ENCODE measurements at places on chromosomes 5 and 9.

DNA sequence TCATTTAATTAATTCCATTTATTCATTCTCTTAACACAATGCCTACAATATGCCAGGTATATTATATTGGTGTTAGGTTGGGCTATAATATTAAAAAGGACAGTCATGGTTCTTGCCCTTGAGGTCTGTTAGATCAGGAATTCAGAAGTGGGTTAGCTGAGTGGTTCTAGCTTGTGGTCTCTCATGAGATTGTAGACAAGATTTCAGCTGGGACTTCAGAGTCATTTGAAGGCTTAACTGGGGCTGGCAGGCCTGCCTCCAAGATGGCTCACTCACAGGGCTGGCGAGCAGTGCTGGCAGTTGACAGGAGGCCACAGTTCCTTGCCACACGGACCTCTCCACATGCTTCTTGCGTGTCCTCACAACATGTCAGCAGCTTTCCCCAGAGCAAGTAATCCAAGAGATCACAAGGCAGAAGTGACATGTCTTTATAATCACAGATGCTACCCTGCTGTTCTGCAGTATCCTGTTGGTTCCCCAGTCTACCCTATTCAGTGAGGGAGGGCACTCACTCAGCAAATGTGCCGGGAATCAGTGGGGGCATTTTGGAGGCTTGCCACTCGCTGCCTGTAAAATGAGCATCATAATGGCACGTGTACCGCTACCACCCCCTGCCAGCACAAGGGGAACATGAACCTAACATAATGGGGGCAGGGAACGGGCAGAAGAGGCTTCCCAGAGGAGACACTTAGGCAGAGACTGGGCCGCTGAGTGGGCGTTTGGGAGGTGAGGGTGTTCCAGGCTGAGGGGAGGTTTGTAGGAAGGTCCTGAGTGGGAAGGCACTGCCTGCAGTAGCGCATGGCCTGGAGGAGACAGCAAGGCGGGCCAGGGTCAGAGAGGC, 70.0 kb downstream of the EXOSC2 start:
- DNase-seq, result no peak

- no peak for DNase-seq
Measured at GRCh38 chr9:137429974-137430722, 7.0 kb downstream of the NOXA1 start.

DNA sequence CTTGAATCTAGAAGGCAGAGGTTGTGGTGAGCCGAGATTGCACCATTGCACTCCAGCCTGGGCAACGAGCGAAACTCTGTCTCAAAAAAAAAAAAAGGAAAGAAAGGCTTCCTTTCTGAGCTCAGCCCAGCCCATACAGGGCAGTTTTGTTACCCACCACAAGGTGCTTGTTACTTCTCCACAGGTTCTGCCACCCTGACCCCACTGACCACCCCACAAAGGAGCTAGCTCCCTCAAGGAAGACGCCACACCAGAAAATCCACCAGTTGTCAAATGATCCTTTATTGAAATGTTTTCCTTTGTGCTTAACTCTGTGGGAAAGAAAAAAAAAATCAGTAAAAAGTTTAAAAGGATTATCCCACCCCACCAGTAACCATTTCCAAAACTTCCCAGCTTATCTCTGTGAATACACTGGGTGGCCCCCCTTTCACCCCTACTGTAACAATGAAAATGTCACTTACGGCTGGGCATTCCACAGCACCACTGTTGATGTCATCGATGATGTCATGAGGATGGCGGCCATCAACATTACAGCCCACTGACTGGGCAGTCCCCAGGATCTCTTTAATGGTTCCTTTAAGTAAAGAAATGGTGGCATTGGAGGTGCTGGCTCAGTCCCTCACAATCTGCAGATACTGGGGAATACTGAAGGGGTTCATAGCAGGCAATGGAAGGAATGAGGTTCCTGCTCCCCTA, 3.6 kb downstream of the RPL12 start:
- no peak for DNase-seq

GRCh38 chr9:109088221-109088620, 31.5 kb downstream of the TMEM245 start:
- DNase-seq, result no peak

DNA sequence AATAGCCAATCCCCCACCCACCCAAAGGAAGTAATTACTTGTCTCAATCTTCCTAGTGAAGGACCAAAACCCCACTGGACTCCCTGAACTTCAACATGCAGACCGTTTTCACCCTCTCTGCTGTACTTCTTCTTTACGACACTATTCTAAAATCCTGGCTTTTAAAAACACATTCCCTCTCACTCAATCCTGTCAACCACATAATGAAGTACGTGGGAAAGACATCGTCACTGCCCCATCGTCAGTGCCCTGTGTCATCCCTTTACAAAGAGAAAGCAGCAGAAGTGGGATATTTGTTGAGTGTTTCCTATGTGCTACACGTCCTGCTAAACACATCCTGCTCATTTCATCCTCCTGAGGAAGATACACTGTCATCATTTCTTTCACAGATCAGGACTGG, 54.2 kb downstream of the MAPKAP1 start:
- DNase-seq, result no peak

DNA sequence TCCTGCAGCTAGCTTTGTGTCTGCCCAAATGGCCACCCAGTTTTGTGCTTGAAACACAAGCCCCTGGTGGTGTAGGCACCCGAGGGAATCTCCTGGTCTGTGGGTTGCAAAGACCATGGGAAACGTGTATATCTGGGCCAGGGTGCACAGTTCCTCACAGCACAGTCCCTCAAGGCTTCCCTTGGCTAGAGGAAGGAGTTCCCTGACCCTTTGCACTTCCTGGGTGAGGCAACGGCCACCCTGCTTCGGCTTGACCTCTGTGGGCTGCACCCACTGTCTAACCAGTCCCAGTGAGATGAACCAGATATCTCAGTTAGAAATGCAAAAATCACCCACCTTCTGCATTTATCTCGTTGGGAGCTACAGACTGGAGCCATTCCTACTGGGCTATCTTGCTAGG, 865.0 kb upstream of the ACO1 start:
- DNase-seq, result no peak

GRCh38 chr5:6905883-6906282, 192.7 kb downstream of the TENT4A start:
- no peak for DNase-seq

GRCh38 chr9:128175102-128175563, 15.1 kb downstream of the BBLN start:
- no peak for DNase-seq

DNA sequence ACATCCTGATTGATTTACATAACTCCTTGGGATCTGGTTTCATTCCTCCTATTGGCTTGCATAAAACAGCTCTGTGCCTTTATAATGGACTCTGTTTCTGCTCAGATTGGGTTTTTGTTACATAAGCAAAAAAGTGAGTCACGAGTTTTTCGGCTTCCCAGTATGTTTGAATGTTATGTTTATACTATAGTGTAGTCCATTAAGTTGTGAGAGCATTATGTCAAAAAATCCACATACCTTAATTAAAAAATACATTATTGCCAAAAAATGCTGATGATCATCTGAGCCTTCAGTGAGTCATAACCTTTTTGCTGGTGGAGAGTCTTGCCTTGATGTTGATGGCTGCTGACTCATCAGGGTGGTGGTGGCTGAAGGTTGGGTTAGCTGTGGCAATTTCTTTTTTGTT, 144.6 kb downstream of the CCDC171 start:
- no peak for DNase-seq

DNA sequence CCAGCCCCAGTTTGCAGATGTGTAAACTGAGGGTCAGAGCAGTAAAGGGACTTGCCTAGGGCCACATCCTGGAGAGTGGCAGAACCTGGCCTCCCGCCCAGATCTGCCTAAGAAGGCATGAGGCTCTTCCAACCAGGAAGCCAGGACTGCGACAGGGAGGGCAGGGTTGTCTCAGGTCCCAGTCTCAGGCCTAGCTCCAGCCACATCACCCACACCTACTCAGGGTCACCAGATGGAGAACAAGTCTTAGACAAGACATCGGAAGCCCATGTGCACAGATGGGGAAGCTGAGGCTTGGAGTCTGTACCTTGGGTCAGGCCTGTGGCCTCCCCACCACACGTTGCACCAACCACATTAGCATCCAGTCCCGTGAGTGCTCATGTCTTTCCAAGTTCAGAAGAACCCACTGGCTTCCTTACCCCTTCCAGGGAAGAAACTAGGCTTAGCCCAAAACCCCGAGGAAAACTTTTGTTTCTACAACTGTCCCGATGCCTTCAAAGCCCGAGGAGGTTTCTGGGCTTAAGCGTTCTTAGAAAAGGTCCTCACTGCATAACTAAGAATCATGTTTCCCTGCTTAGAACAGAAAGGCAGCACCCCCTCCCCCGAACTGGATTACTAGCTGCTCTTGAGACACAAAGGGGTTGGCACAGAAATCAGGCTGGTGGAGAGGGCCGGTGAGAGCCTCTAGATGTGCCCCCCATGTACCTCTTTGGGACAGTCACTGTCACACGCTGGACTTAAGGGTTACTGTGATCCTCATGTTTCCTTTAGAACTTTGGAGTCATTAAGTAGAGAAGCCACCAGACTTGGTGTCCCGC, 2.2 kb downstream of the FAM78A start:
- no peak for DNase-seq

DNA sequence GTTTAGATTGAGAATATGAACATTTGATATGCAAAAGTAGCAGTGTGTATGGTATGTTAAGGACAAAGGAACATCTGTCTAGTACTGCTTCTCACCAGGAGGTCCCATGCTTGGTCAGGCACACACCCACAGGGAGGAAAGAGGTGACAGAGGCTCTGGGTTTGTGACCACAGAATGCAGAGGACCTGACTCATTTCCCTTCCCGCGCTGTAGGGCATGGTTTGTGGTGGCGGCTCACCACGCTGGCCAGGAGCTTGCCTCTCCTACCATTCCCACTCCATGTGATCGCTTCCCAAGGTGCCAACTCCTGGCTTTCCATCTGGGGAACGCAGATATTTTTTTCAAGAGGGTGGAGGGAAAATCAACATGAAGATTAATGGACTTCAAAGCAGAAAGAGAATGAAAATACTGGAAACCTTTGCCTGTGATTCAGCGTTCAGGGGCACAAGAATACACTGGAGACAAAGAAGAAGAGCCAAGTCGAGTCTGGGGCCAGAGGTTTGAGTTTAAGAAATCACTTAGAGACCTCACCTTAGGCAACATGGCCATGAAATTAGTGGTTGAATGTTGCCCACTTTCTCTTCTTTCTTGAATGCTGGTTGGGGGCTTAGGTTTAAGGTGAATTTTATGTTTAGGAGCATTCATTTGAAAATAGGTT, 477.8 kb downstream of the CCDC171 start:
- DNase-seq, result no peak

DNA sequence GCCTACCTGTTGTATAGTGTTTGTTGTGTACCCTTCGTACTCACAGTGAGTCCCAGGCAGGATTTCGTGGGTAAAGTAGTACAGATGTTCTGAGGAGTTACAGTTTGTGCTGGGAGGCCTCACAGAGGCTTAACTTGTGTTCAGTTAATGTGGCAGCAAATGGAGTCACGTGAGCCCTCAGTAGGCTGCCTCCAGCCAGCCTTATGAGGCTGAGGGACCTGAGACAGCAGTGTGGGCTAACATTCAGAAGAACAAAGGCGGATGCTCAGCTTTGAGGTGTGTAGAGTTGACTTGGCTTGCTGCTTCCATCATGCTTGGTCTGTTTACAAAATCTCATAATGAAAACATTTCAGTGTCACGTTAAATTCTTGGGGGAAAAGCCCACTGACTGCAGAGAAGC, 118.1 kb downstream of the TRIO start:
- DNase-seq, result no peak

DNA sequence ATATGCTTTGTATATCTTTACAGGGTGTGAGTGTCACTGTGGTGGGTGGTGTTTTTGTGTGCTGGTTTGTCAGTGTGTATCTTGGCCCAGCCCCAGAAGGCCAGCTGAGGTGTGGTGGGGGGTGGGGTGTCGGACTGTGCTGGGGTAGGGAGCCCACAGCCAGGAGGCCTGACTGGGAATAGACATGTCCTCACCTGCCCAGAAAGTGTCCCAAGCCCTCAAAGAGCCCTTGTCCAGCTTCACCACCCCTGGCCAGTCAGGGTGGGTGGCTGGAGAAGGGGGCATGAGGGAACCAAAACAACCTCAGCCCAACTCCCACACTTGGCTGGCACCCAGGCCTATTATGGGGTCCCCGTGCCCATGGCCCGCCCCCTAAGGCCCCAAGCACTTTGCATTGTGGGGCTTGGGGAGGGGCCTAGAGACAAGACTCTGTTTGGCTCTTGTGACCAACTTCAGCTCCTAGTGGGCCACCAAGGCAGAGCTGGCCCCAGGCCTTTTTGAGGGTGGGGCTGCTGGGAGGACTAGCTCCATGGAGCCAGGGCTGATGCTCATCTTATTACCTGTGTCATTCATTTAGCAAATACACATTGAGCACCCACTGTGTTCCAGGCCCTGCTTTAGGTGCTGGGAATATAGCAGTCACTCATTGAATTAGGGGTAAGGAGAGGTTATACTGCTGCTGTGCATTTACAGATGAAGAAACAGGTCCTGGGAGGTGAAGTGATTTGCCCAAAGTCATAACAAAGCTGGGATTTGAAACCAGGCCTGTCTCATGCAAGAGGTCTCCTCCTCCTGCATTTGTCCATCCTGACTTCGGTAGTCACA, 56.2 kb upstream of the PSD2 start:
- no peak for DNase-seq

DNA sequence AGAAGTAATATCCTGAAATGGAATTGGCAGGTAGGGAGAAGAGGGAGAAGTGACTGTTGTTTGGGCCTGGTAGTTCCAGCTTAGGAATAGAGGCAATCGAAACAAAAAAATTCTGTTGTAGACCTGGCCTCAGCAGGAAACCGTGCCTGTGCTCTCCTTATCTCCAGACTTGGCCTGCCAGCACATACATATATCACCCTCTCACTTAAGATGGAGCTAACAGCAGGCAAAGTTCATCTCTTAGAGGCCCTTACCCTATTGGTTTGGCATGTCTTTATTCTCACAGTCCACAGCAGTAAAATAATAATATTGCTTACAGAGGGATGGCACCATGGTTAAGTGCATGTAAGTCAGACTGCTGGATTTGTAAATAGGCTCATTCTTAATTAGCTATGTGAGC, 19.6 kb upstream of the TNC start:
- DNase-seq, result no peak

- DNase-seq, result no peak
Measured at GRCh38 chr5:141853895-141854626, 24.1 kb downstream of the PCDH1 start.

GRCh38 chr9:130823435-130823834, 11.6 kb upstream of the ABL1 start:
- no peak for DNase-seq

GRCh38 chr9:71647094-71647591, 121.2 kb downstream of the CEMIP2 start:
- DNase-seq, result no peak

Data from activated naive CD4-positive, alpha-beta T cell (primary cell).